Keratinocyte (primary cell): ENCODE measurements at places on chromosomes 1 and 21.

DNA sequence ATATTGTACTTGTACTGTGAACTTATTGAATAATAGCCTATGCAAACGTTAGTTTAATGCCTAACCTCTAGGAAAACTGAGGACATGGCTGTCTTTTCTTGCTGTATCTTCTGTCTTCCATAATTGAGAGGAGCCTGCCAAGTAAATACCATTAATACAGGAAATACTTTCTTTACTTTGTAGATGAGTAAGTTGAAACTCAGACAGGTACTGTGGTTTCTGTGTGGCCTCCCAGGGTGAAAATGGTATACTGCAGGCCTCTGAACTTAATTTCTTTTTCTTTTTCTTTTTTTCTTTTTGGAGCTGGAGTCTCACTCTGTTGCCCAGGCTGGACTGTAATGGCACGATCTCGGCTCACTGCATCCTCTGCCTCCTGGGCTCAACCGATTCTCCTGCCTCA is 208.8 kb upstream of the ADGRL4 start:
- no peak for DNase-seq

GRCh38 chr1:154742606-154743005 is 127.5 kb downstream of the KCNN3 start:
- no peak for DNase-seq

DNA sequence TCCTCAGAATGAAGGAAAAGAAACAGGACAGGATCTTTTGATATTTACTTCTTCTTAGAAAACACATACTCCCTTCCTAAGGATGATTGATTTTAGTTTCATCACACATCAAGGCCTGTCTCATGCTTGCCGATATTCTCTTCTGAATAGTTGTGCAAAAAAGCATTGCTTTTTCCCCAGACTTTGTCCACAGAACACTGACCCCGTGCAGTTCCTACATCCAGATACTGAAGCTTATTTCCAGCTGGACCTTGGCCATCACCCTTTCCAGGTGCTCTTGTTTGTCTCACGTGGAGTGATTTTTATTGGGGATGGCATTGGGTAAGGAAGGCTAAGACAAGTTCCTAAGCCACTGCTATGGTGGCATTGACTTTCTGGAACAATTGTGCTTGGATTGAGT is 197.3 kb upstream of the HOOK1 start:
- no peak for DNase-seq

DNA sequence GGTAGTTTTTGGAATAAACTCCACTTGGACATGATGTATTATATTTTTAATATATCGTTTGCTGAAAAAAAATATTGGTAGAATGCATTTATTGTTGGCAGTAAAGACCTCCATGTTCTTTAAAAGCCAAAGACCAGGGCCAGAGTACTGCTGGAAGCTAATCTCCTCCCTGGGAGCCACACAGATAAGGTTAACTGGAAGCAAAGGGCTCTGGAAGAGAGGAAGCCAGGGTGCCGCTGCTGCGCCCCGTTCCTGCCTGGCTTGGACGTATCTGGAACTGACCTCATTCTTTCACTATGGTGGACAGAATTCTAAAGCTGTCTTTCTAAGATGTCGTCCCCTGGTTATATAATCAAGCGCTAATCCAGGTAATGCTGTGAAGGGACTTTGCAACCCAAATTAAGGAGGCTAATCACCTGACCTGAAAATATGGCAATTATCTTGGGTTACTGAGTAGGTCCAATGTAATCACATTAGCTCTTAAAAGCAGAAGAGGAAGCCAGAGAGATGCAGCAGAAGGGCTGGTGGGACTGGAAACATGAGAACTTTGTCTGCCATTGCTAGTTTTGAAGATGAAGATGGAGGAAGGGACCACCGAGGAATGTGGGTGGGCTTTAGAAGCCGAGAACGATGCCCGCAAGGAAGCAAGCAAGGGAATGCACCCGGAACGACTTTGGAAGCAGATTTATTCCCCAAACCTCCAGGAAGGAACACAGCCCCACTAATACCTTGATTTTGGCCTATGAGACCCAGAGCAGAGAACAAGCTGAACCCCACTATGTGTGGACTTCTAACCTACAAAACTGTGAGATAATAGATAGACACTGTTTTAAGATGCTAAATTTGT is 167.7 kb upstream of the KCNJ15 start:
- no peak for DNase-seq

- DNase-seq: no peak
Measured at GRCh38 chr1:6145864-6146410, 34.2 kb downstream of the CHD5 start.

GRCh38 chr1:192270398-192270797 is 46.4 kb upstream of the RGS21 start:
- DNase-seq: no peak

DNA sequence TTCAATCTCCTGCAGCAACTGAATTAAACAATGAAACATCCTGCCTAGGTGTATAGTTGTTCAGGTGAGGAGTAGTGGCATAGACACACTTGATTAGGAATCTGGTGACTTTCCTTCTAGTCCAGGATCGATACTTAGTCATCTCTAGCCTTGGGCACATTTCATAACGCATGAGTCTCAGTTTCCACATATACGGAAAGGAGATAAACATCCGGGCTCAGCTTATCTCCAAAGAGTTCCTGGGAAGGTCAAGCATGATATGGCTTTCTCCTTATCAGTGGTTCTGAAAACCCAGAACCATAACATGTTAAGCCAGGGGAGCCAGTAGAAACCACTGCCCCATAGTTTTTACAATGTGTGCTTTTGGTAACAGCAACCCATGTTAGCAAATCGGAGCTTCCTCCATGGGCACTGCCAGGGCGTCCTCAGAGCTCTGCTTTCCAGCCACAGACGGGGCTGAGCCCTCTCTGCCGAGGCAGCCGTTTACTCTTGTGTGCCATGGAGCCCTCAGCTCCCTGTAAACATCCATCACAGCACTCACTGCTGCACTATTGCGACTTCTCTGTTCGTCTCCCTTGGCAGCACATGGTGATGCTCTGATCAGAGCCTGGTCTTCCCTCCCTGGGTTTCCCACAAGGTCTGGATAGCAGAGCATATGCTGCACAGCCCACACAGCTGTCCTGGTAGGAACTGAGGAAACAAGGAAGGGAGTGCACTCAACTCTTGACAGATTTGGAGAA is 34.6 kb downstream of the RUNX1 start:
- no peak for DNase-seq

- no peak for DNase-seq
Measured at GRCh38 chr1:224245188-224245587, 62.1 kb downstream of the DEGS1 start.

DNA sequence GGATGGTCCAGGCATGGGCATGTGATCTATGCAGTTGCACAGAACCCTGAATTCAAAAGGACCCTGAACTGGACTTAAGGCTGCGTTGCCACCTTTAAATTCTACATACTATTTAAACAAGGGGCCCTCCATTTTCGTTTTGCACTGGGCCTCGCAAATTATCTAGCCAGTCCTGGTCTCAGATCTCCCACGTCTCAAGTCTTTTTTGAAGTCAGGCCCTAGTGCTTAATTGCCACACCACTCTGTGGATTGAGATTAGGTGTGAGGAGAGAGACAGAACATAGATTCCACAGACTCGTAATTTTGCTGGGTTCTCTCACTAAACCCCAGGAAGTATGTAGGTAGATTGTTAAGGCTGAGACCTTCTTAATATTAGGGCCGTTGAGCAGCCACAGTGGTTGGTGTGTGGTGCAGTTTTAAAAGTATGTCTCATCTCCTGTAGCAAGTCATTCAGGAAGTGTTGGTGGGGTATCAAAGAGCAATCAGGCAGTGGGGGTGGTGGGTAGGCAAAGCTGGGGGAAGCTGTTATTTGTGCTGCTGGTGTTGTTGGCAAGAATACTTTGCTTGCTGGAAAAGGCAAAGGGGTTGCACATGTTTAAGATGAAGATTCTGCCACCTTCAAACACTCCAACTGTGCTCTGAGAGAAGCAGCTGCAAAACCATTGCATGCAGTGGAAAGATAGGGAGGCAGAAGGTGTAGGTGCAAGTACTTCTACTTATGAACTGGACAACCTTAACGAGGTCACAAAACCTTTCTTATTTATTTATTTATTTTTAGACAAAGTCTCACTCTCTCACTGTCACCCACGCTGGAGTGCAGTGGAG is 11.2 kb downstream of the CD84 start:
- DNase-seq: no peak

GRCh38 chr1:23074012-23074411 is 54.7 kb downstream of the KDM1A start:
- no peak for DNase-seq

- DNase-seq: no peak
Measured at GRCh38 chr1:224368409-224368808, 11.7 kb downstream of the CNIH4 start.

- no peak for DNase-seq
Measured at GRCh38 chr1:110012100-110012780, 22.2 kb upstream of the STRIP1 start.

DNA sequence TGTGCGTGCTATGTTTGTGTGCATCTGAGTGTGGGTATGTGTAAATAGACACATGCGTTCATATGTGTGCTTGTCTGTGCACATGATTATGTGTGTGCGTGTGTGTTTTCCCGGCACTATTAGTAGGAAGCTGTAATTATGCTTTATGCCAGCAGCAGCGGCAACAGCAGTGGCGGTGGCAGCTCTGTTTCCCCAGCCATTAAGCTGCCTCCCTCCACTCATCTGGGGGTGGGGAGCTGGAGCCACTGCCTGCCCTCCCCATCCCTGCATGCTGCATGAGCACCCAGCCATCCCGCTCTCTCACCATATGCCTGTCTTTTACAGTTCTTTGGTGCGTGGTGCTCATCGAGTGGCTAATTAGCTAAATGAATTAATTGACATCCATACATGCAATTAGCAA is 30.5 kb upstream of the ACOT11 start:
- DNase-seq: no peak

DNA sequence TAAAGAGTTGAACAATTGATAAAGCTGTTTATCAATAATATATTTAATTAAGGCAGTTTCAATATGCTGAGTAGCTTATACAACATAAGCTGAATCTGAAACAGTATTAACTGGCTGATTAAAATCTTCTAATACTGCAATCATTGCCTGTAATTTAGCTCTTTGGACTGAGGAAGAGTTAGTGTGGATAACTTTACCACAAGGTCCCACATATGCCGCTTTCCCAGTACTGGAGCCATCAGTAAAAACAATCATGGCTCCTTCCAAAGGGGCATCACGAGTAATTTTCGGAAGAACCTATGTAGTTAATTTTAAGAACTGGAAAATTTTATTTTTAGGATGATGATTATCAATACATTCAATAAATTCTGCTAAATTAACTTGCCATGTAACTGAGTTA is 6.7 kb downstream of the DAP3 start:
- DNase-seq: no peak

DNA sequence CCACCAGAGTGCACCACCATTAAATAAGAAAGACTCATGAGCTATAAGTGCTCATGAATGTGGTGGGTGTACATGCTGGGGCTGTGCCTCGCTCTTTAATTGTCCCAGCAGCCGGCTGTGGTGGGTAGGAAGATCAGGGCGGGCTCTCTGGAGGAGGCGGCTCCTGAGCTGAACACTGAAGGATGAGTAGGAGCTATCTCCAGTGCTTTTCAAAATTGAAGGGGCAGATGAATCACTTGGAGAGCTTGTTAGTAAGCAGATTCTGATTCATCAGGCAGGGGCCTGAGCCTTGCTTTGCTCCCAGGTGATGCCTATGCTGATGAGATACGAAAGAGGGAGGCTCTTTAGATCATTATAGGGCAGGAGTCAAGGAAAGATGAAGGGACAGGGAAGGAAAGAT is 54.1 kb downstream of the ETS2 start:
- no peak for DNase-seq

DNA sequence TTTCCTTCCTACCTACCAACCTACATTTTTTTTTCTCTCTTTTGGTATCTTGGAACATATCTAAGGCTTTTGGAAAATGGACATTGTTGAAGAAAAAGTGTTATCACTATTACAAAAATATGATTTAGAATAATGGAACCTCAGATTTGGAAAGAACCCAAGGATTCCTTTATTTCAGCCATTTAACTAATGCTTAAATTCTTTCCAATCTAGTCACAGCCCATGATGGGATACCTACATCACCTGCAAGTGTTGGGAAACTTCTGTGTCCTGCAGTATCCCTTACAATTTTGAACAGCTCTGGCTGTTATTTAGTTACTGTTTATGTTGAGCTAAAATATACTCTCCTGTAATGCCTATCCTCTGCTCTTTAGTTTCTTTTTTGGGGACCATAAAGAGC is 22.3 kb upstream of the APOBEC4 start:
- no peak for DNase-seq

DNA sequence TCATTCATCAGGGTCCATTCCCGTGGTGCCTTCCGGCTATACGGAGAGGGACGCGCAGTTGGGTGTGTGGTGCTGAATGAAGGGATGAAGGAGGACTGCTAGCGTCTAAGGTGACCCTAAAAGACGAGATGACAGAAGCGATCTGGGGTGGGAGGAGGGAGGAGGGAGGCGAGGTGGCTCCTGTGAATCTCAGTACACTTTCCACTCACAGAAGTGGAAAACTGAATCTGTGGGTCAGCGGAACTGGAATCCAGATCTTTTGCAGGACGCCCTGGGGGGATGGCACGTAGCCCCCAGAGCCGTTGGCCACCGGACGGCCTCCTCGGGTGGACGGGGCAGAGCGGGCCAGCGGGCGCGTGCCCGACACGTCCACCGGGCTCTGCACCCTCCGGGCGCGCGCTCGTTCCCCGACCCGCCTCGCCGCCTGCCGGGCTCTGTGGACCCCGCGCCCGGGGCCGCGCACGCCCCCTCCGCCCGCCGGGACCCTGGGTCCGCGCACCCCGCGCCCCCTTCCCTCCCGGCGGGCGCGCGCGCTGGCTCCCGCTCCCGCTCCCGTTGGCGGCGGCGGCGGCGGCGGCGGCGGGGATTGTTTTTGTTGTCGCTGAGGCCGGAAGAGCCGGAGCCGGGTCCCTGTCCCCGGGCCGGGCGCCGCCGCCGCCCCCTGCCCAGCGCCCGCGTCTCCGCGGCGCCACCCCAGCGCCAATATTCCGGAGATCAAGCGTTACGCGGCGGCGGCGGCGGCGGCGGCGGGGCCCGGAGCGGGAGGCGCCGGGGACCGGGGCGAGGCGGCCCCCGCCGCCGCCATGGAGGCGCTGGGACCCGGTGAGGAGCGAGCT is at the start of gene AGO4:
Gene AGO4 (plus strand): TSS at position 403 of the 836 bp plus-strand sequence. CDS start 401 bp downstream, at position 804.
- no peak for DNase-seq

- peak; percentile 60 for DNase-seq
Measured at GRCh38 chr1:208934933-208935332, 648.6 kb upstream of the CAMK1G start.
